ENCODE measurements at places on chromosomes 3 and 15.

- no peak for DNase-seq
Observed at GRCh38 chr3:50130436-50130835, 24.7 kb upstream of the SEMA3F start.

DNA sequence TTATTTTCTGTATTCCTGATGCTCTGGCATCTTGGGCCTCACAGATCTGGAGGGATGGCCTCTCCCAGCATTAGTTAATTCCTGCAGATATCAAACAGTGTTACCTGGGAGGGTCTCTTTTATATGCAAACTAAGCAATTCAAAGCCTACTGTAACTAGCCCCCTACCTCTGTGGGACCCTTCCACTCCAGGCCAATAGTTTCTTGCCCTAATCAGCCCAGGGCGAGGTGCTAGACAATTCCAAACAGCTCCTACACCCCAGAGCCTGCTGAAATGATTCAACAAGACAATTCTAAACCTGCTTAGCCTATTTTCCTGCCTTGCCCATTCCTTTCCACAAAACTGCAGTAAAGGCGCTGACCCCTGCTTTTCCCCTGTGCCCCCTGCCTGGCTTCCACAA is 106.6 kb upstream of the IGSF10 start:
- DNase-seq: no peak

- no peak for DNase-seq
Observed at GRCh38 chr15:77033729-77034671, 36.9 kb downstream of the TSPAN3 start.

DNA sequence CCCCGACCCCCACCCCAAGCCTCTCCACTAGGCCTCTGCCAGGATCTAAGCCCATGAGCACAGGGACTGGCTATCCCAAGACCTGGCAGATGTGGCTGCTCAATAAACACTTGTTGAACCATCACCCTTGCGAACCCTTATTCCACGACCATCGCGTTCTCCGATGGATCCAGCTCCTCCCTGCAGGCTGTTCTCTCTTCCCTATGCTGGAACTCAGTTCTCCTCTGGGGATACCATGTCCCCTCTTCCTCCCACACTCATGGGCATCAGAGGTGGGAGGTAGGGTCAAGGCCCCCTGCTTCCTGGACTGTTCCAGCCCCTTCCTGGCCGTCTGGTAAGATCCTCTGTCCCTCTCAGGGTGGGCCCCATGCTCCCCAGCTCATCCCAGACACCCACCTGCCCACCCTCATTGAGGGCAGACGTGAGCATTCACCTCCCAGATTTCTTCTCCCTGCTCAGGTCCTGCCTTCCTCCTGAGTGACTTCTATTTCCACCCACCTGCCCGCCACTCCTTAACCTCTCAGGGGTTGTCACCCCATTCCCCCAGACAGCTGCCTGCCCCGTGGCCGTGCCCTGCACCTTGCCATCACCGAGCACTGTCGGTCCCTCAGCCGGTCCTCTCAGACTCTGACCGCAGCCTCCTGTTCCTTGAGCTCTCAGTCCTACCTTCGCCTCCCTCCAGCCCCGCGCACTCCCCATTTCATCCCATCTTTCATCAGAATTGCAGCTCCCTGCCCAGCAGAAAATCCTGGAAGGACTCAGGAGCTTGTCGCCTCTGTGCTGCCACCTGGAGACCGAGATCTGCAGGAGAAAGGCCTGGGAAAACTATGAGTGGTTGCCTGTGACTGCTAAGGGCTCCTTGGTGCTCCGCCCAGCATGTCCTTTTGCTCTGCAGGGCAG is 42.0 kb downstream of the PML start:
- no peak for DNase-seq

DNA sequence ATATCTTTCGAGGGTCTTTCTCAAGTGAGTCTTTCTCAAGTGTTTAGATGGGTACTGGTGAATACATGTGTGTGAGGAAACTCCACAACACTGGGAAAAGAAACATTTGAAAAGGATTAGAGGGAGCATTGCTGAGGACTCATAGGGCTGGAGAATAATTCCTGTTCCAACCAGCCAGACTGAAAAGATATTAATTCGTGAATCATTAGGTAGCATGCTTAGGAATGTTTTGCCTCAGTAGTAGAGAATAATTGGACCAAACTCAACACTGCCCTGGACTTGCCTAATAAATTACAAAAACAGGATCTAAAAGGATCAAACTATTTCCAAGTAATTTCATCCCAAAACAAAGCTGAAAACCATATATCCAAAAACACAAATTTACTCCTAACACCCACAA is 17.3 kb downstream of the PP2D1 start:
- no peak for DNase-seq

GRCh38 chr3:75254685-75255084 is 409.4 kb upstream of the FRG2C start:
- DNase-seq: no peak

DNA sequence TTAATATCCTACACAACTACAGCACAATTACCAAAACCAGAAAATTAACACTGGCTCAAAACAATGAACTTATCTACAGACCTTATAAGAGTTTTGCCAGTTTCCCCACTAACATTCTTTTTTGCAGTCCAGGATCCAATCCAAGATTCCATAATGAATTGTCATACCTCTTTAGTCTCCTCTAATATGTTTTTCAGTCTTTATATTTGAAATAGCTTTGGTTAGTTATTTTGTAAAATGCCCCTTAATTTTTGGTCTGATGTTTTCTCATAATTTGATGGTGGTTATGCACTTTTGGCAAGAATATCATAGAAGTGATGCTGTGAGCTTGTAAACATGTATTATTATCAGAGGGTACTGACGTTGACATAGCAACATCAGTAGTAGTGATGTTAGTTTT is 124.3 kb downstream of the ISL2 start:
- no peak for DNase-seq

DNA sequence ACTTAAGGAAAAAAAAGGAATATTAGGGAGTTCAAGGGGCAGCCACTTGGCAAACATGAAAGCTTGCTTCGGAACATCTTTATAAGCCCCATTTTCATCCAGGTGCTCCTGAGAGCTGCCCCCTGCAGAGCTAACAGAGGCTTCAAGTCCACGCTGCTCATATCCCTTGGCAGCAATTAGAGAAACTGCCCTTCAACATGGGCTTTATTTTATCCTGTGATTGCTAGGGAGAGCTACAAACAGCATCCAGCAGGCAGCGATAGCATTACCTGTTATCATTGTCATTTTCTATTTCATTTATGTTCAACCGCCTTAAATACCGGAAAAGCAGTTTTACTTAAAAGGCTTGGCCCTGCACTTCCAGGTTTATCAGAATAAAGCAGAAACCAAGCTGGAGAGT is 68.4 kb upstream of the MCTP2 start:
- DNase-seq: no peak

- DNase-seq: no peak
Observed at GRCh38 chr3:21390856-21391255, 360.2 kb downstream of the ZNF385D start.

DNA sequence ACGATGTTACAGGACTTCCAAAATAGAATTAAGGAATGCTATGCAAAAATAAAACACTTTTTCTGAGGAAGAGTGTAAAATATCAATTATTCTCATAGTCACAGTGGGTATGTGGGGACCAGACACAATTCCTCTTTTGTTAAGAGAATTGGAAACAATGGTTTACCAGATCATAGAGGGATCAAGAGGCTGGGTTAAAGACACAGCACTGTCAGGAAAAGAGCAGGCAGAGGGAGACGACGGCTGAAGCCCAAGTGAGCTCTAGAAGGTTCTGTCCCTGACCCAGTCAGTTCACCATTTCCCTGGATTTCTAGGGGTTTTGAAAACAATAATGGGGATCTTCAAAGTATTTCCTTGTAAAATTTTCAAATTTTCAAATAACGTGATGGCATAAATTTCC is 54.0 kb upstream of the POLR2M start:
- DNase-seq: no peak

DNA sequence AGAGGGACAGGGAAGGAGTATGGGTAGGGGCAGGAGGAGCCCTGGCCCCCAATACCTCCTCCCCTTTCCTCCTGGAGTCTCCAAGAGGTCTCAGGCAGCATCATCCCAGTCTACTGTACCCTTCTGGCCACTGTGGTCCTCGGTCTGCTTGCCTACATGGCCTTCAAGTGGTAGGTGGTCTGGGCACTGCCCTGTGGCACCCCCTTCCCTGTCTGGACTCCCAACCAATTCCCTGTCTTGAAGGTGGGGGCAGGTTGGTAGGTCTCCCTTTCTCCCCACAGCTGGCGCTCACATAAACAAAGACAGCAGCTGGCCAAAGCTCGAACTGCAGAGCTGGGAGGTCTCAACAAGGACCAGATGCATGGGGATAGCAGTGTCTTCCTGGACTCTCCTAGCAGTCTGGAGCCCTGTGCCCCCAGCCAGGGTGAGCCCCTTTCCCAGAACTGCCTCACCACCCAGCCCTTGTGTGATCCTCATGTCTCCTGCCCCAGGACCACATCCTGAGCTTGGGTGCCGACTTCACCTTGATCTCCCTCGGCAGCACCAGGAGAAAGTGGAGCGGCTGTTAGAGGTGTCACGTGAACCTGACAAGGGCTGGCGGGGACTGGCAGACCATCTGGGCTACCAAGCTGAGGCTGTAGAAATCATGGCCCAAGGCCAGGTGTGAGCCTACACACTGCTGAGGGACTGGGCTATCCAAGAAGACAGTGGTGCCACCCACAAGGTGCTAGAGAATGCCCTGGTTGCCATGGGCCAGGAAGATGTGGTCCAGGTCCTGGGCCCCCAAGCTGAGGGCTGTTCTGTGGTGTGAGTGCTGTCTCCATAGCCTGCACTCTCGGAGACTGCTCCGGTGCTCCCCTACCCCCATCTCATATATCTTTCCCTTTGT is 33.1 kb downstream of the NBEAL2 start:
- no peak for DNase-seq

DNA sequence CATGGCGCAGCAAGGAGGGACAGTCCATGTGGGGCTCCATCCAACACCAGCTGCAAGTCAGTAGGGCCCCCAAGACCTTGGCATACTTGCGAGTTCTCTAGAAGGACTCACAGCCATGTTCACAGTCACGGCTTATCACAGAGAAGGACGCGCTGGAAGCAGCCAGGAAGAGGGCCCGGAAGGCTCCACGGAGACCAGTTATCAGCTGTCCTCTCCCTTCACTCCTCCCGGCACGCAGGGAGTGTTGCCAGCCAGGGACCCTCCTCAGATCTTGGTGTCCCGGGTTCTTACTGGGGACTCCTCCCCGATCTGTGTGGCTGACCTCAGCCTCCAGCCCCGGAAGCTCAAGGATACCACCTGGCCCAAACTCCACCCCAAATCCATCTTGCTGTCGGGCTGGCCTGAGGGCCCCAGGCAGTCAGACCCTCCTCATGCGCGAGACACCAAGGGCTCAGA is 68.0 kb downstream of the SLTM start:
- DNase-seq: no peak

- no peak for DNase-seq
Observed at GRCh38 chr15:23642413-23643044, 5.1 kb downstream of the MAGEL2 start.

DNA sequence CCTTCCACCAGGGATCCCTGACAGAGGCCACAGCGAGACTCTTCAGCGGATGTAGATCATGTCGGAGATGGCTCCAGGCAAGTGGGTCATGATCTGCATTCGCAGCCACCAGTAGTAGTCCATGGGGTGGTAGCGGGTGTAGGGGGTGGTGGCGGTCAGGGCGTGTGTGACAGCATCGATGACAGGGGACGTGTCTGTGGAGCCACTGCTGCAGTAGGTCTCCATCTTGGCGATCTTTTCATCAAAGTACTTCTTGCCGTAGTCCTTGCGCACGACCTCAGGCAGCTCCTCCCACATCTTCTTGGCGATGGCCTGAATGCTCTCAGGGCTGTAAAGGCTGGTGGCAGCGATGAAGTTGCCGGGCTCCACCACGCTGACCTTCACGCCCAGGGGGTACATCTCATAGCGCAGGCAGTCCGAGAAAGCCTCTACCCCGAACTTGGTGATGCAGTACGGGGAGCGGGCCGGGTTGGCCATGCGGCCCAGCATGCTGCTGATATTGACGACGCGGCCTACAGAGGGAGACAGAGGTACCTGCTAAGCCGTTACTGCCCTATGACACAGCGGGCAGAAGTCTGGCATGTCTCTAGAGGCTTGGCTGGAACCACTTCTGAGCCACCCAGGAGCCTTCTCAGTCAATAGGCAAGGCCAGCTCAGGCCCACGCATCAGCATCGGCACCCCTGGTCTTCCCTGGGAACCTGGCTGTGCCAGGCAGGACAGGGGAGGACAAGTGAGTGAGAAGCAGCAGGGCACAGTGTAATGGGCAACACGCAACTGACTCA is 43.7 kb downstream of the BDH1 start:
- no peak for DNase-seq

DNA sequence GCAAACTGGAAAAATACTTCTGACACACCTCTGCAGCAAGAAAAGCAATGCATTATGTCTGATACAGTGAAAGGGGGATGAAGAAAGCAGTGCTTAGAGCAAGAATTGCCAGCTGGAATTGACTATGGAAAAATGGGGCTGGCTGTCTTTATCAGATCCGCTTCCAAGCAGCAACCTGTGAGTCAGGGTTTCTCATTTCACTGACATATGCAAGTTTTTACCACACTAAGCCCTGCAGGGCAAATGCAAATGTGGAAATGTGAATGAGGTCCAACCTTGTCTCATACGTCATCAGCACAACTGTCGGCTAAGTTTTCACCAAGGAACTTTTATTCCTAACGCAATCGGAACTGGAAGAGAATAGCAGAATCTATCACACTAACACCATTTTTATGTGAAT is 172.5 kb upstream of the GADL1 start:
- DNase-seq: no peak

DNA sequence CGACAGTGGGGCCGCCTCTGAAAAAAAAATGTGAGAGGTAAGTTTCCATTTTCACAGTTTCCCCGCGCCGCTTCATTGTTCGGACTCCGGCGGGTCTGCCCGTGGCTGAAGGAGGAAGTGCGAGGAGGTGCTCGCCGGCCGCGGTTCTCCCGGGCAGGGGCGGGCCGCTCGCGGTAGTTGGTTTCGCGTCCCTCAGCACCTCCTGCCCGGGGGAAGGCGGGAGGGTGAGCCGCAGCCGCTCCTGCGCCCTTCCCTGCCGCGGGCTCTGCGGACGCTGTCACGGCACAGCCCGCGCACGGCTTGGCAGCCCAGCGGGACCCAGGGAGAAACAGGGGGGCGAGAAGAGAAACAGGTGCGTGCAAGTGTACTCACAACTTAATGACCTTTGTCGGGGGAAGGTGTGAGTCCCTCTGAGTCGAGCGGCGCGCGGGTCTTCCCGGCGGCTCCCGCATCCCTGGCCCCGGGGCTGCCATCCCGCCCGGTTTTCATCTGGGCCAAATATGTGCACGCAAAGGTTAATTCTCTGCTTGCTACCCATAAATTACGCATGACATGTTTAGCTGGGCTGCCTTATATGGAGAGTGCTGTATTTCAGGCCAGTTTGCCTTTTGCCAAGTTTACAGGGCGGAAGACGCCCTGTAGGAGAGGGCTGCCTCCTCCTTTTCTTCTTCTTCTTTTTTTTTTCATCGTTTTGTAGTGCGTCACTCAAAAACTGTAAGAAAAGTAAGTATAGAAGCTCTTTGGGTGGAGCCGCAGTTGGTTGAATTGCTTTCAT is 514 bp downstream of the MBNL1 start:
- DNase-seq: peak; percentile 88

Data from stimulated activated naive CD4-positive, alpha-beta T cell (primary cell).